ENCODE measurements at places on chromosomes 13 and 19.

DNA sequence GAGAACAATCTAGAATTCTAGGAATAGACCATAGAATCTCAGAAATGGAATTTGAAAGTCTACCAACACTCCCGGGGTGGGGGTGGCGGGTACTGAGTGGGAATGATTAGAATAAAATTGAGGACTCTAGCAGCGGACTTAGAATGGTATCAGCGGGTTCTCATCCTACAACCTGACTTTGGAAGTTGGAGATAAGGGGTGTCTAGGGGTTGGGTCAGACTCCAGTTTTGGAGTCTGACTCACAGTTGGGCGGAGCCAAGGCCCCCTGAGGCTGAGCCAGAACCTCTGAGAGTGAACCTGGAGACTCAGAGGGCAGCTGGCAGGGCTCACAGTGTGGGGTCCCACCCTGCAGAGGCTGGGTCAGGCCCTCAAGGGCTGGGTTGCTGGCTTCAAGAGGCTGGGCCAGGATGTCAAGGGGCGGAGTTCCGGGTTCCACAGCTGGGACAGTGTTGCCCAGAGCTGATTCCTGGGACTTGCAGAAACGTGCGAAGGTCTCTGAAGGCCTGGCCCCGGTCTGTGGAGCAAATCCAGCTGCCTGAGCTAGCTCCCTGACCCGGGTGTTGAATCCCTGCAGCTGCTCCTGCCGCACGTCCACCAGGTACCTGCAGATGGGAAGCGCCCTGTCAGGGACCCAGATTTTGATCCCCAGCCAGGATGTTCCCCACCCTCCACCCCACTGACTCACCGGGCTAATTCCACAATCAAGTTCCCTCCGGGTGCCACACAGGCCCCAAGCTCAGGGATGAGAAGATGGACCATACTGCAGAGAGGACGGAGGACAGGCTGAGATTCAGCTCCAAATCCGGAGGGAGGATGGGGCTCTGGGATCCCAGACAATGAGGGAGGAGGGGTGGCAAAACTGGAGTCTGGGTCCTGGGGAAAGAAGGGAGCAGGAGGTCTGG, 1.6 kb upstream of the TNNI3 start:
- no peak for DNase-seq

GRCh38 chr13:44870456-44870929, 118.8 kb downstream of the NUFIP1 start:
- no peak for DNase-seq

- no peak for DNase-seq
These were observed 83.4 kb downstream of the MIPEP start for GRCh38 chr13:23805821-23806220.

GRCh38 chr13:47801555-47801954, 199.5 kb downstream of the SUCLA2 start:
- no peak for DNase-seq

Measured in stimulated activated CD8-positive, alpha-beta memory T cell treated with anti-CD3 and anti-CD28 coated beads, Interleukin-2, amount 100 ng/mL, for 1 hour (primary cell).